Endodermal cell (in vitro differentiated cells): ENCODE measurements at places on chromosomes 11 and 22. TPM values are rescaled to one million over a fixed set of nuclear protein-coding genes. Genes with fewer than 3 reads are reported as not detected.

GRCh38 chr11:3001496-3001895 is 9.4 kb upstream of the NAP1L4 start:
- H3K27me3 ChIP-seq = no peaks in the 10 kb centered on the region
- H3K27ac ChIP-seq = no peak overlapping the region
- H3K36me3 ChIP-seq = peaks cover 56% of the 10 kb centered on the region
- no peak for DNase-seq

HBG2 gene
- 0.59 TPM in 1 of 2 replicates, not detected in the other for total RNA-seq

- no peak for DNase-seq
- H3K27ac ChIP-seq = no peak overlapping the region
- no peak overlapping the region for H3K4me3 ChIP-seq
- H3K4me1 ChIP-seq = peaks cover 18% of the 10 kb centered on the region
Measured at GRCh38 chr11:65785319-65786007, 1.4 kb upstream of the OVOL1 start.

GRCh38 chr11:31902706-31903105 is 91.6 kb upstream of the PAX6 start:
- no peaks in the 10 kb centered on the region for H3K4me1 ChIP-seq
- H3K27ac ChIP-seq = no peak overlapping the region
- H3K36me3 ChIP-seq = no peaks in the 10 kb centered on the region
- DNase-seq = no peak

DNA sequence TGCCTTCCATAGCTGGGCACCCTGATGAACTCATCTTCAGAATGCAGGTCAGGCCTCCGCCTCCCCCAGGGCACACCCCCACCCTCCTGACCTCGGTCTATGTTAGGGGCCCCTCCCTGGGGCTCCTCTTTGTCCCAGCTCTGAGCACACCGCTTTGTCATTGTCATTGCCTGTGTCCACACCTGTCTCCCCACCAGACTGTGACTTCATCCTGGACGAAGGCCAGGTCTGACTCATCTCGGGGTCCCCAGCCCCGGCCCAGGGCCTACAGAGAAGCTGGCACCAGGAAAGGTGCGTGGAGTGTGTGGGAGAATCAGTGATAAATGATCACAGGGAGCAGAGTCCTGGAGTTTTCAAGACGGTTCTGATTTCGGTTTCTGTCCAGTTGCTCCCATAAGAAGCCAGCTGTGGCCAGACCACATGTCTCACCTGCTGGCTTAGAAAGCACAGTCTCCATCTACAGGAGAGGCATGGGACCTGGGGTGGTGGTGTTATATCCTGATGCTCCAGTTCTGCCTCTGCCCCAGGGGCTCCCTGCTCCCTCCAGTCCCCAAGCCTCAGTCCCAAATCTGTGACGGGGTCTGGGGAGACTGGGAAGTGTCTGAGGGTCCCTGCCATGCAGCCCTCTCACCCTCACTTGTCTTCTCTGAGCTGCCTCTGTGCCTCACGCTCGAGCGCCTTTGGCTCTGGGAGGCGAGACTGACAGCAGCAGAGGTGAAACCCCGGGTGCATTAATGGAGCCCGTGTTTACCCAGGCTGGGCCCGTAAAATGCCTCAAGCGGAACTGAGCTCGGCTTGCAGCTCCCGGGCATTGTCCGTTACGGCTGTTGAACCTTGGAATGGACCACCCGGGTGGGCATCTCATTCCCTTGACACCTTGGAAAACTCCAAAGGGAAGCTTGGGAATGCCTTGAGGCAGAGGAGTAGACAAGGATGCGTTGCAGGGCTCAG is 85.5 kb upstream of the WNT11 start:
- H3K4me1 ChIP-seq = no peaks in the 10 kb centered on the region
- no peaks in the 10 kb centered on the region for H3K27me3 ChIP-seq
- H3K36me3 ChIP-seq = no peaks in the 10 kb centered on the region
- H3K4me3 ChIP-seq = no peak overlapping the region
- DNase-seq = peak; percentile 39

SLC15A3 gene
- 0.80 to 1.6 TPM (median 0.82 TPM) in 3 replicates for total RNA-seq

- no peak for DNase-seq
- no peaks in the 10 kb centered on the region for H3K36me3 ChIP-seq
- H3K4me1 ChIP-seq = peaks cover 4% of the 10 kb centered on the region
- H3K27ac ChIP-seq = no peak overlapping the region
- no peak overlapping the region for H3K4me3 ChIP-seq
Measured at GRCh38 chr11:45391168-45391850, 105.2 kb upstream of the SYT13 start.

ZNF214 gene
- total RNA-seq = 5.3 to 12.1 TPM (median 10.8 TPM) in 3 replicates

DNA sequence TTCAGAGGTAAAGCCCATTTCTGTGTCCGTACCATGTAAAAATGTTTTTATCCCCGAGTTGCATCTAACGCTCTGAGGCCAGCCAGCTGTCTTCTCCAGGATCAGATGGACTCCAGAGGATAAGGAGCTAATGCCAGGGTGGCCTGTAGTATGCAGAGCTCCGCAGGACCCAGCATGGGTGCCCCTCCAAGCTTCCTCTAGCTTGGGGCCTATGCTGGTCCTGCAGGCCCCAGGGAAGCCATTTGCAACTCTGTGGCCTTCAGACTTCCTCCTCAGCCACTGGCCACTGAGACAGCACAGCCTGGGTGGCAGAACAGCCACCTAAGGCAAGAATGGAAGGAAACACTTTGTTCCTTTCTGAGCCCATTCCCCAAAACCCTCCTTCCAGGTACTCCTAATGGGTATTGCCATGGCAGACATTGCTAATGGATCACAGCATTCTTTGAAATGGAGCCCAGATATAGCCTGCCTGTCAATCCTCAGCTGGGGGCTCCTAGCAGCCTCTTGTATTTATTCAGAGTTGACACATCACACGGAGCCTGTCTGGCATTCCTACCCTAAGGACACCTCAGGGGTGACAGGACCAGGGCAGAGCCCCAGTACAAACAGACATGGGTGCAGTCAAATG is 4.7 kb downstream of the ADA2 start:
- H3K27me3 ChIP-seq = no peaks in the 10 kb centered on the region
- no peaks in the 10 kb centered on the region for H3K4me1 ChIP-seq
- no peak overlapping the region for H3K27ac ChIP-seq
- no peaks in the 10 kb centered on the region for H3K36me3 ChIP-seq
- DNase-seq = no peak
- no peak overlapping the region for H3K4me3 ChIP-seq

OR51L1 gene
- not detected in 2 replicates for total RNA-seq

- H3K27ac ChIP-seq = no peak overlapping the region
- H3K36me3 ChIP-seq = peaks cover 46% of the 10 kb centered on the region
- peak; percentile 76 for DNase-seq
- peak overlapping the region; percentile 61 for H3K4me3 ChIP-seq
- H3K27me3 ChIP-seq = no peaks in the 10 kb centered on the region
Measured at GRCh38 chr11:94647926-94648325, 80.8 kb downstream of the PIWIL4 start.

- H3K36me3 ChIP-seq = peaks cover 46% of the 10 kb centered on the region
- DNase-seq = no peak
- no peak overlapping the region for H3K4me3 ChIP-seq
- H3K27ac ChIP-seq = no peak overlapping the region
- H3K27me3 ChIP-seq = no peaks in the 10 kb centered on the region
Measured at GRCh38 chr11:46445192-46445919, 53.8 kb upstream of the CHRM4 start.

SERPINH1 gene
- 385 to 444 TPM (median 414 TPM) in 3 replicates for total RNA-seq

DSCAML1 gene
- total RNA-seq = 5.6 to 6.5 TPM (median 5.7 TPM) in 3 replicates

- H3K27me3 ChIP-seq = no peaks in the 10 kb centered on the region
- no peaks in the 10 kb centered on the region for H3K36me3 ChIP-seq
- H3K4me3 ChIP-seq = no peak overlapping the region
- no peak for DNase-seq
Measured at GRCh38 chr22:39472570-39473556, 16.1 kb downstream of the MGAT3 start.

CYTH4 gene
- total RNA-seq = not detected in 3 replicates

- no peaks in the 10 kb centered on the region for H3K27me3 ChIP-seq
- H3K36me3 ChIP-seq = no peaks in the 10 kb centered on the region
- no peaks in the 10 kb centered on the region for H3K4me1 ChIP-seq
- peak; percentile 36 for DNase-seq
Measured at GRCh38 chr22:49685116-49685515, 142.6 kb downstream of the BRD1 start.

- H3K36me3 ChIP-seq = no peaks in the 10 kb centered on the region
- no peak overlapping the region for H3K4me3 ChIP-seq
- no peak overlapping the region for H3K27ac ChIP-seq
- no peak for DNase-seq
- no peaks in the 10 kb centered on the region for H3K4me1 ChIP-seq
Measured at GRCh38 chr11:41803895-41804294, 344.4 kb upstream of the LRRC4C start.

GRCh38 chr11:940496-941135 is 14.9 kb downstream of the AP2A2 start:
- H3K4me1 ChIP-seq = peaks cover 15% of the 10 kb centered on the region
- no peak overlapping the region for H3K4me3 ChIP-seq
- peak overlapping the region; percentile 83 for H3K27ac ChIP-seq
- no peak for DNase-seq
- no peaks in the 10 kb centered on the region for H3K27me3 ChIP-seq
- peaks cover 14% of the 10 kb centered on the region for H3K36me3 ChIP-seq

- H3K27me3 ChIP-seq = no peaks in the 10 kb centered on the region
- H3K4me3 ChIP-seq = no peak overlapping the region
- DNase-seq = no peak
- no peaks in the 10 kb centered on the region for H3K4me1 ChIP-seq
Measured at GRCh38 chr11:63537293-63538101, 889 bp downstream of the PLAAT4 start.

DNA sequence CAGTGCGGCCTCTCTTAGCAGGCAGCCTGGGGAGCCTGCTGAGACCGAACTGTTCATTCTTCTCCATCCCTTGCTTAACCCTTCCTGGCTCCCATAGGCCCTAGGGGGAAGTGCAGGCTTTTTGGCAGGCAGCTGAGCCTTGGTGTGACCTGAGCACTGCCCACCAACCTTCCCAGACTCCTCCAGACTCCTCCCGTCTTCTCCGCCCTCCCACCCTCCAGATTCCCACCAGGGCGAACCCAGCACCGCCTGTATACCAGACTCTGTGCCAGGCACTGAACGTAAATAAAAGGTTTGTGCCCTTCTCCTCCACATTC is 7.9 kb downstream of the RELT start:
- DNase-seq = no peak
- H3K4me1 ChIP-seq = no peaks in the 10 kb centered on the region
- no peak overlapping the region for H3K4me3 ChIP-seq
- H3K27ac ChIP-seq = no peak overlapping the region
- no peaks in the 10 kb centered on the region for H3K36me3 ChIP-seq

DNA sequence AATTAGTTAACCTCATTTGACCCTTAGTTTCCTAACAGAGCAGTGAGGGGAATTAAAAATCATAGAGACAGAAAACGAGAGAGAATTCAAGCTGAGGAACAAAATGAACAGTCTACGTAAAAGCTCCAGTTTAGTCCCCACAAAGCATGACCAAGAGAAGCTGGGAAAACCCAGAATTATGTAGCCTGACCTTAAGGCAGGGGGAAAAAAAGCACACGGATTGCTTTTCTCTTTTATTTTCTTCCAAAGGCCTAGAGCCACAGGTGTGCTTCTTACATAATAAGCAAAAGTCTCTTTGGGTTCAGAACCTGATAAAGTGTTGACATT is 514 bp upstream of the AMBRA1 start:
- DNase-seq = no peak
- no peaks in the 10 kb centered on the region for H3K36me3 ChIP-seq
- H3K4me3 ChIP-seq = peak overlapping the region; percentile 96

DNA sequence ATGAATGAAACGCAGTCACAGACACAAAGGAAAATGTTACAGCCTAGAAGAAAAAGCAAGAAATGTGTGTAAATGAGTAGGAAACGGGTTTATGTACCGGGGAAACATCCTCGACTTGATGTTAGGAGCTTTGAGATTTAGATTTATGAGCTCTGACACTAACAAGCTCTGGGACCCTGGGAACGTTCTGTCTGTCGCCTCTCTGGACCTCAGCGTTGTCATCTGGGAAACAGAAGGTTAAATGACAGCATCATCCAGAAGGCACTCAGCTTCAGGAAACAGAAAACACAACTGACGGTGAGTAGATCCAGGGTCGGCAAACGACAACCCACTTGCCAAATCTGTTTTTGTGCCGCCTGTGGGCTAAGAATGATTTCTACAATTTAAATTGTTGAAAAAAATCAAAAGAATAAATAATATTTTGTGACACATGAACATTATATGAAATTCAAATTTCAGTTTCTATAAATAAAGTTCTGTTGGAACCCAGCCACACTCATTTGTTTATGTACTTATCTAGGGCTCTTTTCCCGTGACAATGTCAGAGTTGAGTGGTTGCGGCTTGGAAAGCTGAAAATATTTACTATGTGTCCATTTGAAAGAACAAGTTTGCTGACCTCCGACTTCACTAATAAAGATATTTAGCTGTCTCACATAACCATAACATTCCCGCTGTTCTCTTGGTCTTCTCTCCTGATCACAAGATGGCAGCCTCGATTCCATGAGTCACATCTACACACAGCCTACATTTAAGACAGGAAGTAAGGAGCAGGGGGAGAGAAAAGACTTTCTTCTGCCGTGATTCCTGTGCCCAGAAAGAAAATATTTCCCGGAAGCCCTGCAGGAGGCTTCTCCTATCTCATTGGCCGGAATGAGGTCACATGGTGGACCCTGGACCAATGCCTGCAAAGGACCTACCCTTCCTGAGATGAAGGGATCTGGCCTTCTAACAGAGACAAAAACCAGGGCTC is 47.1 kb upstream of the SYT13 start:
- peak; percentile 71 for DNase-seq
- no peak overlapping the region for H3K4me3 ChIP-seq
- no peaks in the 10 kb centered on the region for H3K36me3 ChIP-seq
- H3K27ac ChIP-seq = no peak overlapping the region
- H3K4me1 ChIP-seq = no peaks in the 10 kb centered on the region

- H3K27ac ChIP-seq = no peak overlapping the region
- no peaks in the 10 kb centered on the region for H3K36me3 ChIP-seq
- no peaks in the 10 kb centered on the region for H3K4me1 ChIP-seq
- no peaks in the 10 kb centered on the region for H3K27me3 ChIP-seq
Measured at GRCh38 chr11:61091373-61092279, 10.7 kb upstream of the CD5 start.
